ENCODE measurements at places on chromosomes 11 and 22.

GRCh38 chr11:1226226-1226985, 3.5 kb downstream of the MUC5B start:
- peak; percentile 33 for DNase-seq

GRCh38 chr11:41346042-41346441, 113.4 kb downstream of the LRRC4C start:
- DNase-seq, result no peak

- no peak for DNase-seq
Measured at GRCh38 chr22:48537343-48537680, 1290.4 kb downstream of the BRD1 start.

- no peak for DNase-seq
Measured at GRCh38 chr11:5258543-5259262, 4.1 kb upstream of the HBG2 start.

GRCh38 chr11:115642660-115643059, 138.4 kb upstream of the CADM1 start:
- DNase-seq, result peak; percentile 55

- peak; percentile 92 for DNase-seq
Measured at GRCh38 chr11:64448599-64449380, 89.8 kb downstream of the RPS6KA4 start.

GRCh38 chr11:109048098-109048497, 373.9 kb upstream of the C11orf87 start:
- DNase-seq, result no peak

DNA sequence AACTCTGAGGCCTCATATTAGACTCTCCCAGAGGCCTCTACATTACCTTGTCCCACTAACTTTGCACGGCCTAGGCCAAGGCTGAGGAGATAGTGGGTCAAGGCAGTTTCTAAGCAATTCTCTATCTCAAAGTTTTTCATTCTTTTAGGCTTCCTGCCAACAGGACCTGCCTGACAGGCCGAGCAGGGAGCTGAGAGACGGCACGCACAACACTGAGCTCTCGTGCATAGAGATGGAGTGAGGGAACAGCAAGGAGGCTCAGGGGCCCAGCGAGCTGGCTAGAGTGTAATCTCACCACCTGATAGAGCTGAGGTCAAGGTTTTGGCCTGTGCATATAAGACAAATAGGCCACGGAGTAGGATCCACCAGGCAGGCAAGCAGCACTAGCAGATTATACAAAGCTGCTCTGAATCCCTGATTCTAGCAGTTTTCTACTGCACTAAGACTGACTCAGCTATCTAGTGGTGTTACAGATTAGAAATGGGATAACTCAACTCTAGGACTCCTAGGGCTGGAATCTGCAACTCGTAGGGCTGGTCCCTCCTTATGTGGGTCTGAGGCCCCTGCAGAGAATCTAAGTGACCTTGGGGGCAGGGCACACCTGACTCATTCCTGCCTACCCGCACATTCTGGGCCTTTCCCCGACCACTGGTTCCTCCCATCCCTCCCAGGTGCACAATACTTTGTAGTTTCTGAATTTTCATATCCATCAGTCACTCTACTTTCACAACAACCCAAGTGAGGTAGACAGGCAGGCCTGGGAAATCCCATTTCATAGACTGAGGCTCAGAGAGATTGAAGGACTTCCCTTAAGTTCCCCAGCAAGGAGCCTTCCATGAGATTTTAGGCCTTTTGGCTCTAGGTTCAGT, 1.7 kb downstream of the CYB5R2 start:
- no peak for DNase-seq

GRCh38 chr11:45096636-45097035, 49.8 kb upstream of the PRDM11 start:
- DNase-seq, result no peak

DNA sequence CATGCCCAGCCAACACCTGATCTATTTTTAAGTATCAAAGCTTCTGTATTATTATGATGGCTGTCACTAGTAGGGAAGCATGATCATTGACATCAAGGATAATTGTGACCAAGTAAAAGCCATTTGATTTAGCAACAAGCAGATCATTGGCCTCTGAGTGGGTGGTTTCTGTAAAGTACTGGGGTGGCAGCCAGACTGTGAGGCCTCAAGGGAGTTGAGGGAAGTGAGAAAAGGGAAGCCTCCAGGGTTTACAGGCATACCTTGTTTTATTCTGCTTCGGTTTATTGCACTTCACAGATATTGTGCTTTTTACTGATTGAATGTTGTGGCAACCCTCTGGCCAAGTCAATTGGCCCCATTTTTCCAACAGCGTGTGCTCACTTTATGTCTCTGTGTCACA, 60.1 kb downstream of the PRR5L start:
- DNase-seq, result no peak

DNA sequence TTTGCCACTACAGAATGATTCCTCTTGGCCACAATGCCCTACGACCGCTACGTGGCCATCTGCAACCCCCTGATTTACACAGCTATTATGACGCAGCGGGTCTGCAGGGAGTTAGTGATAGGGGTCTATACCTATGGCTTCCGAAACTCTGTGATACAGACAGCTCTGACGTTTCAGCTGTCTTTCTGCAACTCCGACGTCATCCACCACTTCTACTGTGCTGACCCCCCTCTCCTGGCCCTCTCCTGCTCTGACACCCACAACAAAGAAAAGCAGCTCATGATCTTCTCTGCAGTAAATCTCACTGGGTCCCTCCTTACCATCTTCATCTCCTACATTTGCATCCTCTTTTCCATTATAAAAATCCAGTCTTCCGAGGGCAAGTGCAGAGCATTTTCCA, 52.3 kb upstream of the OR5P2 start:
- no peak for DNase-seq

- DNase-seq, result no peak
Measured at GRCh38 chr11:46850829-46851380, 4.8 kb upstream of the CKAP5 start.

DNA sequence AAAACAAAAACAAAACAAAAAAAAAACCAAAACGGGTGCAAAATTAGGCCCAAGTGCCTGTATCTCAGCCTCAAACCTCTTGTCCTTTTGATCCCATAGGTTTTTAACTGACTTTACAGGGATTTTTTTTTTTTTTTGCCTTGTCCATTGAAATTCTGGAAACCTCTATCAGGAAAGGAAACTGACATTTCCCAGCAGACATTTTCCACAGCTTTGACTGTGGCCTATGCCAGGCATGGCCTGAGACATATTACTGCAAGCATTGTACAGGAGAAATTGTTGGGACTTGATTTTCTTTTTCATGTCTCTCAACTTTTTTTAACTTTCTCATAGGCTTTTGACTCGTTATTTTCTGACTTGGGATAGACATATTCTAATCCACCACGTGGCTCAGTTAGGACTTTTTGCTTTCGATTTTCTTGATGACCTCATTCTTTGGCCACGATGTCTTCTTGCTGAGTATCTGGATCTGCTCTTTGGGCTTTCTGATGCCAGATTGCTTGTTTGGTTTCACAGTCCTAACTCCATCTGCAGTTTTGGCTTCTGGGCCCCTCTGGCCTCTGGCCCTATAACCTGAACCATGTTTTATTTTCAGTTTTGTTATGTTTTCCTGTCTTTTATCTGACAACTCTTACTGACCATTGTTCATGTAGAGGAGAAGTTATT, 336.1 kb upstream of the C11orf87 start:
- DNase-seq, result no peak

- no peak for DNase-seq
Measured at GRCh38 chr11:81960443-81960842, 773.2 kb downstream of the FAM181B start.

DNA sequence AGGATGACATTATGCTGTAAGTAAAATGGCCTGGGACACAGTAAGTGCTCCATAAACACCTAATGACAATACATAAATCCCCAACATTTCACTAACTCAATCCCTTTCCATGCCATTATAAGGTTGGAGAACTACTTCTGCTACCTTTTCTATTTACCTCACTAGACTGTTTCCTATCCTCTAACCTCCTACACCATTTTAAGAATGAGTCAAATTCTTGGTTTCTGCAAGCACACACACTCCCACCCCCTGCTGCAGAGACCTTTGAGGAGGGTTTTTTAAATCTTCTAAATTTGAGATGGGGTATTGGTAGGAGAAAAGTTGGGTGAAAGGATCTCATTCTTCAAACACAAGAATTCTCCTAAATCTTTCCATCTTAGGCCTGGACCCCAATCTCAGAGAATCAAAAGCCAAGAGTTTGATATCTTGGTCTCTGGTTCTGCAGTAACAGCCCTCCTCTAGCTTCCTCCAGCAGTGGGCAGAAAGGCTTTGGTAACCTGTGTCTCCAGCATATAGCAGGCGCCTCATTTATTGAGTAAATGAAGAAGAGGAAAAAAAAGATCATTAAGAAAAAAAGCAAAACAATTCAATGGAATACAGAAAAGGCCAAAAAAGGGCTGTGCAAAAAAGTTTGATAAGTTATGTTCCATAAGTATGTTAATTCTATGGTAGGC, 42.3 kb downstream of the SYTL2 start:
- no peak for DNase-seq

Measured in WERI-Rb-1 (cell line).